ENCODE measurements at places on chromosomes 4 and X.
A peak's percentile ranks its signal among the peaks of the same experiment; 100 is the strongest.

GRCh38 chr4:30600246-30601017, 119.7 kb upstream of the PCDH7 start:
- DNase-seq: no peak

DNA sequence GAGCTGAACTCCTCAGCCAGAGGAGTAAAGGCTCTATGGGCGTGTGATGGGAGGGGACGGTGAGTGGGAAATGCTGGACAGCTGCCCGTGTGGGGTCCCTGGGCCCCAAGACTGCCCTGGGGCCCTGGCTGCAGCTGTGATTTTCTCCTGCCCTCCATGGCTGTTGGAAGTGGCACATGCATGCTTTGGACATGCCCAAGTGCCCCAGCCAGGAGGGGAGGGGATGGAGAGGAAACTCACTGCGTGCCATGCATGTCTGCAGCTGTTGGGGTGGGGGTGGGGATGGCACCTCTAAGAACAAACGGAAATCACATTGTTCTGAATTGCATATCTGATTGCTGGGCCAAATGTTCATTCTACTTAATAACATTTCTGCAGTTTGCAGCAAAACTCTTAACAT, 52.4 kb downstream of the MID2 start:
- DNase-seq: no peak

DNA sequence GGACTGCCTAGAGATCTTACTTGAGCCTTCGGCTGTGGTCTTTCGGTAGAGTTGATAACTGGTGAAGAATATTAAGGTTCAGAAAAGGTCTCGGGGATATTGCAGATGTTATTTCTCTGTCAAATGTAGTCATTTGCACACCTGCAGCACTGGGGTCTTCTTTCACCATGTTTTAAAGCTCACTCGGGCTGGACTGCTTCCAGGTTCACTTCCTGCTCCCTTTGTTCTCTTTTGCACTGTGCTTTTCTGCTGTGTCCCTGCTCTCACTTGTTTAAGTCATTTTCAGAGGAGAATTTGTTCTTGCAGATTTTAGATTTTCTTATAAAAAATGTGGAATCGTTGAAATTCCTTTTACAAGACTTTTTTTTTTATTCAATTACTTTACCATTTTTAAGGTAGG, 68.5 kb downstream of the BMPR1B start:
- DNase-seq: no peak

DNA sequence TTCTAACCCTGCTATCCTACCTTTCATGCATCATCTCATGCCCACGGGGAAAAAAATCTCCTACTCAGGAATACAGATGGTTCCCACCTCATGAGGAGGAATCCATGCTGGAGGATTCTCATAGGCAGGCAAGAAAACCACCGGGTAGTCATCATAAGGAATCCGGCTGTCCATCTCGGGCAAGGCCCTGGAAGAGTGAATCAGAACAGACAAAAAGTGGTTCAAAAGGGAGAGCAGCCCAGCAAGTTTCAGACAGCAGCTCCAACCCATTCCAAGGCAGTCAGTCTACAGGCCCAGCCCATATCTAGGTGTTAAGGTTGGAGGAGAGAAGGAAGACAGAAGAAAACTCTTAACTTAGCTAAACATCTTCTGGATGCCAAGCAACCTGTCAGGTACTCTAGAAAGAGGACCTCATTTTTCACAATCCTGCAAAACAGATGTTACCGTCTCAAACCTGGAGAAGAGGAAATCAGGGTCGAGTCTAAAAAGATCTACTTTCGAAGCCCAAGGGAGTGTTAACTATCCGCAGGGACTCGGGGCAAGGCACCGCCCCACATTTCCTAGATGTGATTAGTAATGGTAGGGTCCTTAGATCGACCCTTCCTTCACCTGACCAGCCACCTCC, 447 bp downstream of the PDZD11 start:
- DNase-seq: no peak

DNA sequence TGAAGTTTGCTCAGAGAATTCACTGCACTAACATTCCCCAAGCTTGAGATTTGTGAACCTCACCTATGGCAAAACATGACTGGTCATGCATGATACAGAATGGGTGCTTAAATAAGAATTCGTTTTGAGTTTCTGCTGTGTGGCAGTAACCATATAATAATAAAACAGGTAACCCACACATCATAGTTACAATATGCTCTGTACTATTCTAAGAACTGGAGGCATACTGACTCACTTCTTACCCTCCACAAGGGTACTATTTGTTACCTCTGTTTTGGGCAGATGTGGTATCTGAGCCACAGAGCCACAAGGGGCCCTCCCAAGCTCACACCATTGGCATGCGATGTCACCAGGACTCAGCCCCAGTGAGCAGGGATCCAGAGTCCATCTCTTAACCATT, 17.6 kb downstream of the SLC2A9 start:
- no peak for DNase-seq

- DNase-seq: no peak
Observed at GRCh38 chr4:147617841-147618691, 869 bp downstream of the TMEM184C start.

DNA sequence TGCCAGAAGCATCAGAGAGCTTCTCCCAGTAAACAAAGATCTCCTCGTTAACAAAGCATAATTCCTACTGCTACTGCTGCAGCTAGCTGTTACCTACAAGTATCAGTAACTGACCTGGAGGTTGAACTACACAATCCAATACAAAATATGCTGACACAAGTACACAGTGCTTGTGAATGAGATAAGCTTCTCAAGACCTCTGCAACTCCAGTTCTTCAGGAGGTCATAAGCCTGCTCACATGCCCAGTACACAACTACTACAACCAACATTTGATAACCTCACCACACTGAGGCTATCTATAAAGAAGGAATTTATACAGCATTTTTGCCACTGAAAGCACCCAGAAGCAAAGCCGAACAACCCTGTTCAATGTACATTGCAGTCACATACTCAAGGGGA, 66.7 kb upstream of the SMARCAD1 start:
- DNase-seq: no peak

GRCh38 chr4:41882625-41883347, 52.4 kb upstream of the TMEM33 start:
- peak; percentile 19 for DNase-seq

DNA sequence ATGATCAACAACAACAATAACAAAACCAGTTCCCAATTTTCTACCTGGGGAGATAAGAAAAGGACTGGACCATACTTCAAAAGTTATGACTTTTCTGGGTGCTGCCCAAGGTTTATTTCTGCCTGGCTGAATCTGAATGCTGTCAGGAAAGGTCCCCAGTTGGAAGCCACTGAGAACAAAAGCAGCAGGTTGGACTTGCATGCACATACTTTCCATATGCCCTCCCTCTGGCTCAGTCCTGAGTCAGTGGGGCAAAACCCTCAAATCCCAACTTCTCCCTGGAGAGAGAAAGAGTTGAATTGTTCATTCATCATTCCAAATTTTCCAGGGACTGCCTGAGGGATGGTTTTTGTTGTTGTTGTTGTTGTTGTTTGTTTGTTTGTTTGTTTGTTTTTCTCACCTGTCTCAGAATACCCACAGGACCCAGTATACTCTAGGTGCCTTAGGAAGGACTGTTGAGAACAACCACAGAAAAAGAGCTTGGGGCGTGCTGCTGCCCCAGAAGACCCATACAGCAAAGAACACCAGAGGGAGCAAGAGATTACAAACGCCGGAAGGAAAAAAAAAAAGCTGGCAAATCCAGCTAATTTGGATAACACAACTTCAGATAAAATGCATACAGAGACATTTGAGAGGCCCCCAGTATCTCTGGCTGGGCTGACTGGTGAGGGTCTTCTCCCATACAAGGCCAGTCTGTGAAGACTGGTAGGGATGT, 138.9 kb upstream of the INPP4B start:
- no peak for DNase-seq

DNA sequence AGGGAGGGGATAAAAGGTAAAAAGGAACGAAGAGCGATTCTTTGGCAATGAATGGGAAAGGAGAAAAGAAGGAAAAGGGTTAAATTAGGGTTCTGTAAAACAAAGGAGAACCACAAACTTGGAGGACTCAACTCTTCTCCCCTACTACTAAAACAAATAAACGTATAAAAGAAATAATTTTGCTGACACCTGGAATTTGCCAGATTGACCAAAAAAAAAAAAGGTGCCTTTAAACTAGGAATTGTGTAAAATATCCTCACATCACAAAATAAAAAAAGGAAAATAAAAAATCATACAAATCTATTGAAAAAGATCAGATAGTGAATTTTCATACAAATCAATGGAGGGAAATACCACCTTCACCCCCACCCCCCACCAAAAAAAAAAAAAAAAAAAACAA, 129.3 kb downstream of the BMPR1B start:
- DNase-seq: no peak

DNA sequence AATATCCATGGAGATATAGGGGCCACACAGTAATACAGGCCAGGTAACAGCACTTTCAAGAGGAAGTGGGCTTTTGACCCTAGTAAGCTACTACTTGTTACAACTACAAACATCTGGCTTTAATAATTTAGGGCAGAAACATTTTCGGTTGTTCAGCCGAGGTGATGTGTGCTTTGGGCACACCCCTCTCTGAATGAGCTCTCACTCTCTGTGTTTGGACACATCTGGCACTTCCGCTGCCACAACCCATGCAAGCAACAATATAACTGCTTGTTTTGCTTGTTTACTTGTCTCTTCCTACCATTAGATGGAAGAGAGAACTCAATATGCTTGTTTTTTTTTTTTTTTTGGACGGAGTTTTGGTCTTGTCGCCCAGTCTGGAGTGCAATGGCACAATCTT, 277.2 kb downstream of the HS3ST1 start:
- no peak for DNase-seq

GRCh38 chrX:1392376-1393068, 609 bp upstream of the SLC25A6 start:
- no peak for DNase-seq

GRCh38 chr4:3870567-3870962, 104.4 kb downstream of the ADRA2C start:
- no peak for DNase-seq

- DNase-seq: no peak
Observed at GRCh38 chr4:168021666-168022065, 70.7 kb upstream of the ANXA10 start.

- DNase-seq: no peak
Observed at GRCh38 chr4:105329081-105329480, 144.8 kb downstream of the PPA2 start.

GRCh38 chr4:8085491-8086117, 73.0 kb downstream of the ABLIM2 start:
- no peak for DNase-seq

Data from activated T-helper 1 cell treated with Interleukin-2 at 50 U/mL for 16 hours (primary cell).